ENCODE measurements at places on chromosomes 2 and 18.

DNA sequence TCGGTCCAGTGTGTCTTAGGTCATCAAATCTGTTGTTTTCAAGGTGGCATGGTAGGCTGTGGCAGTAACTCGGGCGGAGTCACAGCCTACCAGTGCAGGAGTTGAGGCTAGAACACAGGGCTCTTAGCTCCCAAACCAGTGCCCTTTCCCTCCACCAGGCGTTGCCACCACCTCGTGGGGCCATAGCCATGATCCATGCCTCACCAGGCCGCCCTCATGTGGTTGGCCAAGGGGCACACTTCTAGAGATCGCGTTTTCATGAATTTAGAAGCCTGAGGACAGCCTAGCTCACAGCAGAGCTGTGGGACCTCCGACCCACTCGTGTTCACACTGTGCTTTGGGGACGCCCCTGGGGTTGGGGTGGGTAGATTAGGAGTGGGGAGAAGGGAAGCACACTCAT is 10.6 kb downstream of the SEC11C start:
- DNase-seq, result no peak

DNA sequence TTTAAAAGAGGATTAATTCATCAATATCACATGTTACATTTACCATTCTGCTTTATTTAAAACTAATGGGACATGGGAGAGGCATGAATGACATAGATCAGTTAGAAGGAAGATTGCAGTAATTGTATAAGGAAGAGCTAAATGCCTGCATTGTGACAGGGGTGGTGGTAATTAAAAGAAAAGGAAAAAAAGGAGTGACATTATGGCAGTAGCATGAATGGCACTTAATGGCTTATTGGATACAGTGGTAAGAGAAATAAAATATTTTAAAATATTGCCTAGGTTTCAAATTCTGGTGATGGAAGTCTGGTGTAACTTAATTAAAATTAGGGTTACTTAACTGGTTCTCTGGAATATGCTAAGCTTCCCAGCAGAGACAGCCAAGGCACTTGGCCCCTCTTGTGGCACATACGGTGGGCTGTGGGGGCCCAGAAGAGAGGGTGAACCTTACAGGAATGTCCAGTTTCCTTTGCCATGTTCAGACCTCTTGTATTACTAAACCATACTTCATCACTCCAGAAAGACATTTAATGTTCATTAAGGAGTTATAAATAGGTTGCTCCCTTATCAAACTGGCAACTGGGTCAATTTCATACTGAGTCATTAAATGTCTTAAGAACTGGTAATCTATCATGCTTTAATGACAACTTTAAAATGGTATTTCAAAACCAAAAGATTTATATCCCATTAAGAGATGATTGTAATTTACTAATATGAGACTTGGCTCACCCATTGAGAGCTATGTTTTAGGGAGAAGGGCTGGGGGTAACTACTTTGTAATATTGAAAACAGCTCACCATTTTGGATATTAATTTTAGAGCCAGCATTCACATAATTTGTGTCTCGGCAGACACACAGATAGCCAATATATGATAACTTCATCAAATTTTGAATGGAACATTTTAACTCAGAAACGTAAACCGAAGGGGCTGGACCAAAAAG is 798.9 kb upstream of the PIK3C3 start:
- DNase-seq, result no peak

DNA sequence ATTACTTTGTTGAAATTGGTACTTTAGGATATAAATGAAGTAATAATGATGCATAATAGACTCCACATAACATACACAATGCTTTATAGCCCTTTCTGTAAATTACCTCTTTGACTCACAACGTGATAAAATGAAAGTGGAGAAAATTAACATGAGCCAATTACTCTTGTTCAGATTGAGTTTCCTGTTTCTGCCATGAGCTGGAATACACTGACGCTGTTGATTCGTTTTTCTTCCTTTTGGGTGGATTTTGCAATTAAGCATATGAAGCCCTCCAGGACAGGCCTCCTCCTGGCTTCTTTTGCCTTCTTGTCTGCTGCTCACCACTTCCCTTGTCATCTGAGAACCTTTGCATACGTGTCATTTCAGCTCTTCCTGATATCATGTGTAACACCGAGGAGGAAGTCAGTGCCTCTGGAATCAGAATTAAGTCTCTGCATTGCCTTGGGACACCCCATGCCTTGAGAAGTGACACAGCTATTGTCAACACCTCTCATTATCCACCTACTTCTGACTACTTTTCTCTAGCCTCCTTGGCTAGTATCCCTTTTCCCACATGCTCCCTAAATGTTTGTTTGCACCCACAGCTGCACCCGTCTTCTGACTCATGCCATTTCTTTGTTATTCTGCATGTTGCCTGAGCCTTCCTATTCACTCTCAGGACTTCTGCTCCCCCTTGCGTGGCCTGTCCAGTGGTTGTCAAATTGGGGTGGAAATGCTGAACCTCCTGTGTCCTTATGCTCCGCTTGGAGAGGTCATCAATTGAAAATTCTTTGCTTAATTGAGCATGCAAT is 134.1 kb downstream of the FMNL2 start:
- DNase-seq, result no peak

GRCh38 chr2:27071990-27072830 is 756 bp upstream of the OST4 start:
- no peak for DNase-seq

GRCh38 chr2:25159949-25160348 is 8.4 kb downstream of the POMC start:
- no peak for DNase-seq

- DNase-seq, result no peak
Observed at GRCh38 chr2:18284331-18284730, 276.1 kb downstream of the RDH14 start.

GRCh38 chr2:110121592-110121991 is 6.0 kb upstream of the MALL start:
- no peak for DNase-seq

DNA sequence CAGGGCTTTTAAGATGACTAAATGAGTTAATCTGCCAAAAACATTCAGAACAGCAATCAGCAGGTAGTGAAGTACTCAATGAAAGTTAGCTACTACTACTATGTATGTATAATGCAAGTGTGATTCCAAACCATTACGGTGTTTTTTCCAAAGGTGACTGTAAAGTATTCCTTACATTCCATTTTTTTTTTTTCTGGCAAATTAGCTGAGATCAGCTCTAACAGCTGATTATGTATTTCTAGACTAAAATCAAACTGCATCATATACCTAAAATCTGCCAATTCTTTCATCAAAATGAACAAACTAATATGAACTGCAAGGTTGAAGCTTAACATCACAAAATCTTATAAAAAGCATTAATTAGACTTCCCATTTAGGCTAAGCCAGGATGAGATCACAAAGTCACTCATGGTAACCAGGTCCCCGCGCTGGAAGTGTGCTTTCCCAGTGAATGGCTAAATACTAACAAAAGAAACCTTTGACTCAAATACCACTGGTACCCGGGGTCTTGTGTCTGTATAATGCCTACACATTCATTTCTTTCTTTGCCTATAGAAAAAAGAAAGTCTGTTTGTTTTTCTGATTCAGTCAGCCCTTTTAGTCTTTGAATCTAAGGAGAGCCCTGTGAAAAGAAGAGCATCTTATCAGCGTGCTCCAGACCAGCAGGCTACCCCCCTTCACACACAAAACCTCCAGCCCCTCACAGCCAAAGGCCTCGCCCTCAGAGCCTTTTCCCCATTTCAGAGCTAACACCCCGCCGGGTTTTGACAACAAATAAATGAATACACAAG is 88.3 kb downstream of the RBMS1 start:
- no peak for DNase-seq

DNA sequence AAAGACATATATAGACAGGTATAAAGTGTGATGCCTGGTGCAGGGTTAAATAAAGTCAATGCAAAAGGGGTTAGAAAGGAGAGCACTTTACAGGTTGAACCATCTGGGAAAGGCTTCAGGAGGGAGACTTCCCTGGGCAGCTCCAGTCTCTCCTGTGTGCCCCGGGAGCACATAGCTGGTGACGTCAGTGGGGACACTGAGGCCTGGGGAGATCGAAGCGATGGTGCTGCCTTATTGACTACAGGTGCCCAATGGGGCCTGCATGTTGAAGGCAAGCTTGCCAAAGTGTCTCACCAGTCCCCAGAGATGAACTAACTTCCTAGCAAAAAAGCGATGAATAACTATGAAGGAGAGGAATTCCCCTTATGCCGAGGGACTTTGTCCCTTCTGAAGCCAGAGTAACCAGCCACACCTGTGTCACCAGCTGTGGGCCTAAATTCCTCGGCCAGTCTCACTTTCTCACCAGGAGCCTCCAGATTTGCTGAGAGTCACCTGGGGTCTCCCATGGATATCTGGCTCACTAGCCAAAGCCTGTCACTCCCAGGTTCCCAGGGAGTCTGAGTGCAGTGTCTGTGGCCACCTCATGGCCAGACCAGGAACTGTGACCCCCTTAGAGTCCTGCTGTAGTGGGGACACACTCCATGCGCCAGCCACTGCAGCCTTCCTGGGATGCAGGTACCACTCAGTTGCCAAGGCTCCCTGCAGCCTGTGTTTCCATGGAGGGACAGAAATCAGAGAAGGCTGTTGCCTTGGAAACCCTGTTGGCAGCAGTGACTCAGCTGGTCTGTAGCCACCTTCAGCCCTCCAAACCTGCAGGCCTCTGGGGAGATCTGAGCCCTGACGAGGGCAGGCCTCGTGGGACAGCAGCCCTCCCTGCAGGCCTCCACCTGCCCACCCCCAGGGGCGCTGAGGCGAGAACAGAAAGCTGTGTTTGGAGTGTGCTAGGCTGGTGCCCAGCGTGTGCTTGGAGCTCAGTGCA is 128.7 kb downstream of the CTIF start:
- no peak for DNase-seq

DNA sequence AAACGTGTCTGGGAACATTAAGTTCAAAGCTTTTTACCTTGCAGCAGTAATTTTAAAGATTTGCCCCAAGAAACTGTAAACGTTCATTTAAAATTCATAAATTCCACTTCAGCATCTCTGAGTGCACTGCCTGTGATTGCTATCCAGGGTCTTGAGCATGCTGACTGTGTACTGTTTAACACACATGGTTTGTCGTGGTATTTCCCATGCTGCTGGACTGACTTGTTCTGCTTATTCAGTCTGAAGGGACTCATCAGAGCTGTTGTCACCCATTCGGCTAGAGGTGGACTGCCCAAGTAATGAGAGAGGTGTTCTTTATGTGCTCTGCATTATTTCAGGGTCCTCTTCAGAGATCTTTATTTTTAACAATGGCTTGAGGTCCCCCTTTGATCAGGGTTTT is 53.1 kb downstream of the RHBDD1 start:
- no peak for DNase-seq

DNA sequence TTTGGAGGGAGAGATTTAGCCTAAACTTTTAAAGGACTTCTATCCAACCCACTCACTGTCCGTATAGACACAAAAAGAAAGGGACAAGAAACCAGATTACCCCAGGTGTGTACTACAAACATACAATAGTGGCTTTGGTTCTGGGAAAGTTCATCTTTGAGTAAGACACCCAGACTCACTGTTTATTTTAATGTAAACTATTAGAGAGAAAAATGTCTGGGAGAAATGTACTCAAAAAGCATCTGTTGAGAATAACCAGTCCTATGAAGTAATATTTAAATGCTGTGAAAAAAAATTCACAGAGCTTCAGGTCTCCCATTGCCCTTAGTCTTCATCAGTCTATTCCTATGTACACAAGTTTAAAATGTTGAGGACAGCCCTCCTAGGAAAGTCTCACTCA is 107.5 kb downstream of the SLC8A1 start:
- no peak for DNase-seq

- no peak for DNase-seq
Observed at GRCh38 chr18:32300914-32301313, 111.1 kb downstream of the MEP1B start.

DNA sequence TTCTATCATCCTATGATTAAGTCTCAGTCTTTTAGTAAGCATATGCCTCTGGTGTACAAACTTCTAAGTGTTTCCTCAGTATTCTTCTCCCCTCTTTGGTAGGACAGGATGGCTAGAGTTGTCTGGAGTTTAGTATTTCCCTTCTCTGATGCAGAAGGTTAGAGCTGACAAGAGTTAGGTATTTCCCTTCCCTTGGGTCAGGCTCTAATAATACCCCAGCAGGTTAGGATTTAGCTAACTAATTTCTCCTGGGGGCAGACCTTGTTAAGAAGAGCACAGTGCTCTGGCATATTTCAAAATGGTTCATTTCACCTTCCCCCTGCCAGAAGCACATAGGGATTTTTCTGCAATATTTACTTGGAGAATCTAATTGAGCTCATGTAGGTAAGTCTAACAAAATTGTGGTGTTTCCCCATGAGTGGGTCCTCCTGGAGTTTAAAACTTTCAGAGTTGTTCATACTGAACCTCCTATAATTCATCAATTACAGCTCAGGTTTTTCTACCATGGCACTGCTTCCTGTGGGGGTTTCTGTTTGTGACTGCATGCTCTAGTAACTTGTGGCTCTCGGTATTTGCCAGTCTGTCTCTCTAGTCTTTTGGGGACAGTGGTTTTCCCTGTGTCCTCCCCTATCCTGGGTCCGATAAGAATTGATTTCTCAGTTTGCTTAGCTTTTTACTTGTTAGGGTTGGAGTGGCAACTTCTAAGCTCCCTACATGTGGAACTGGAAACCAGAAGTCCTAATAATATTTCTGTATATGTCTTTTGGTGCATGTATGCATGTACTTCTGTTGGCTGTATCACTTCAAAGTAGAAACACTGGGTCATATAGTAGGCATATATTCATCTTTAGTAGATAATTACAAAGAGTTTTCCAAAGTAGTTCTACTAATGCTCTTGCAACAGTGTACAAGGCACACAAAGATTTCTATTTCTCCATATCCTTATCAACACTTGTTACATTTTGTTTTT is 77.7 kb downstream of the GDF7 start:
- no peak for DNase-seq

- no peak for DNase-seq
Observed at GRCh38 chr18:24553571-24554285, 93.3 kb downstream of the HRH4 start.

- no peak for DNase-seq
Observed at GRCh38 chr2:18243816-18244215, 316.6 kb downstream of the RDH14 start.

DNA sequence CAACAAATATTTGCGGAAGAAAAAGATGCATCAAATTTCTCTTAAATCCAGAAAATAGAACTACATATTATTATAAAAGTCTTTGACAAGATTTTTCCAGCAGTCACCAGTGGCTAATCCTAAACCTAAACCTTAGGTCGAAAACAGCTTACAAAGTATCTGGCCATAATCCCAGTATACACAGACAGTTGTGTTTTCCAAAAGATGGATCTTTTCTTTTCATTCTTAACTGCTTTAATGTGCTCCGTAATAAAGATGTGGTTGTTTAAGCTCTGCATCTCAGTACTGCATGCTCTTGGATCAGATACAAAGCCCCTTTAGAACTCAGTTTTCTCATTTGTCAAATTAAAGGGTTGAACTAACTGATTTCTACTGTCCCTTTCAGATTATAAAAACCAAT is 247.8 kb downstream of the TXNL1 start:
- no peak for DNase-seq
